ENCODE measurements at places on chromosomes 4 and X.

DNA sequence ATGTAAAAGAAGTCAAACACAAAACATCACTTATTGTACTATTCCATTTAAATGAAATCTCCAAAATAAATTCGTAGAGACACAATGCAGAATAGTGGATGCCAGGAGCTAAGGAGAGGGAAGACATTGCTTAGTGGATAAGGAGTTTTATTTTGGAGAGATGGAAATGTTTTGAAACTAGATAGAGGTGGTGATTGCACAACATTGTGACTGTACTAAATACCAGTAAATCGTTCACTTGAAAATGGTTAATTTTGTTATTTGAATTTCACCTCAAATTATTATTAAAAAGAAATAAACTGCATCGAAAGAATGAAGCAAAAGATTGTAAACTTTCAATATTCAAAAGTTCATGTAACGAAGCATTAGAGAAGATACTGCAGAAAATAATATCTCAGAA is 9.7 kb upstream of the ACSL4 start:
- no peak for DNase-seq

- DNase-seq: no peak
These were observed 16.8 kb downstream of the CD38 start for GRCh38 chr4:15794905-15795304.

DNA sequence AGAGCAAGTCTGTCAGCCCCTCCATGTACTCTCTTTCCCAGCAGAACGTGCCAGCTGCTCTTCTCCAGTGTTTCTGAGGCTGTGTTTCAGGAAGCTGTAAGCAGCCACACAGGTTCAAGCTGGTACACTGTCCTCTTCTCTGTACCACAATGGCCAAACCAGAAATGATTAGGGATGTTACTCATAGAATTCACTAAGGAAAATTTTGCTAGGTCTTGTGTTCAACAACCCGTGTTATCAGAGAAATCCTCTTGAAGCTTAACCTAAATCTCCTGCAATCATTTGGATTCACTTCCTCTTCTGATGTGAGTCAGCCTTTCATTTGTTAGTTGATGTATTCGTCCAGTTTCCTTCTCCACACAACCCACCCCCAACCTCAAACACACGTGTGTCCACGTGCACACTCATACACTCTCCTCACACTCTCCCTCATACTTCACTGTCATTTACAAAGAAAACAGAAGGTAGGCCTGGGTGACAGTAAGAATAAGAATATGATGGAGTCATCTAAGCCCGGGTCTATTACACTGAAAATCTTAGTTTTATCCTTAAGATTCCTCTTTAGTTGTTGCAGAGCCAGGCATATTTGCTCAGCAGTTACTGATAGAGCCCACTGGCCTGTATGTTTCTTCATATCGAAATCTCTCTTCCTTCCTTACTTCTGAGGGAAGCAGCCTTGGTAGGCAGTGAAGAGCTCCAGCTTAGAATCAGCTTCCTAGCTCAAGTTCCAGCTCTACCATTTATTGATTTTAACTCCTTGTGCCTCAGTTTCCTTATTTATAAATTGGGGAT is 63.4 kb downstream of the DCUN1D4 start:
- no peak for DNase-seq

- no peak for DNase-seq
These were observed 574.8 kb upstream of the DIPK2B start for GRCh38 chrX:45775468-45775867.

GRCh38 chr4:108205859-108206258 is 37.1 kb upstream of the LEF1 start:
- DNase-seq: no peak

DNA sequence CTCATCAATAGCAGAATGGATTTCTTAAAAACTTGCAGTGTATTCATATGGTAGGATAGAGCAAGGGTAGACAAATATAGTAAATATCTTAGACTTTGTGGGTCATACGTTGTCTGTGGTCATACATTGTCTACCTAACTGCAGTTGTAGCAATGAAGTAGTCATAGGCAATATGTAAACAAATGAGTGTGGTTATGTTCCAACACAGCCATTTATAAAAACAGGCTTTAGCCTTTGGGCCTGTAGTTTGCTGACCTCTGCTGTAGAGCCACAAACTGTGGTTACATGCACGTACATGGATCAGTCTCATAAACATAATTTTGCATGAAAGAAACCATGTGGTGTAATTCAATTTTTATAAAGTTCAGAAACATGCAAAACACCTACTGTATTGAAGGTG is 98.9 kb downstream of the LARP1B start:
- no peak for DNase-seq

DNA sequence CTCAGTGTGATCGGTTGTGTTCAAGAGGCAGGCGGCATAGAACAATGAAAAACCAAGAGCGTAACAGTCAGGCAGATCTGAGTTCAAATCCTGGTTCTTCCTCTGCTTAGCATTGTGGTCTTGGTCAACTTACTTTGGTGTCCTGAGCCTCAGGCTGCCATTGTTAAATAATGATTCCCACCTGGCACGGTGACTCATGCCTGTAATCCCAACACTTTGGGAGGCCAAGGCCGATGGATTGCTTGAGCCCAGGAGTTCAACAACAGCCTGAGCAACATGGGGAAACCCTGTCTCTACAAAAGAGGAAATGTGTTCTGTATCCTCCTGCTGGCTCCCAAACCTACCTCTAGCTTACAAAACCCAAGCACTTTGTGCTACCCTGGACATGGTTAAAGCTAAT is 129.0 kb upstream of the STX18 start:
- DNase-seq: no peak

DNA sequence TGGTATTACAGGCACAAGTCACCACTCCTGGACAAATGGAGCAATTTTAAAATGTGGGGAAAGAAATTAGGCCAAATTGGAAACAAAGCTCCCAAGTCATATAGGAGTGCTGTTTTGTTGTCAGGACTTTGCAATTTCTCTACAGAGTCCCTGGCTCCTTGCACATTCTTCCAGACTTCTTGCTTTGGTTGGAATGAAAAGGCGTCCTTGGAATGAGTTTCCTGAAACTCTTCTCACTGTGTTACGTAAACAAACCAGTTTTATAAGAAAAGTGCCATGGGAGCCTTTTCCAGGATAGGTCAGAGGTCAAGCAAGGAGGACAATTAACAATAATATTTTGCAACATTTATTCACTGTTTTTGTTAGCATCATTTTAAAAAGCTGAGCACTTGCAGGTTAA is 32.4 kb upstream of the KIT start:
- no peak for DNase-seq

GRCh38 chrX:135424469-135424868 is 2.7 kb downstream of the SMIM10L2A start:
- DNase-seq: no peak

GRCh38 chr4:53307819-53308780 is 57.8 kb downstream of the SCFD2 start:
- no peak for DNase-seq

GRCh38 chrX:3706481-3706880 is 7.0 kb downstream of the PRKX start:
- DNase-seq: no peak

GRCh38 chr4:93687304-93687703 is 141.2 kb upstream of the ATOH1 start:
- DNase-seq: no peak

DNA sequence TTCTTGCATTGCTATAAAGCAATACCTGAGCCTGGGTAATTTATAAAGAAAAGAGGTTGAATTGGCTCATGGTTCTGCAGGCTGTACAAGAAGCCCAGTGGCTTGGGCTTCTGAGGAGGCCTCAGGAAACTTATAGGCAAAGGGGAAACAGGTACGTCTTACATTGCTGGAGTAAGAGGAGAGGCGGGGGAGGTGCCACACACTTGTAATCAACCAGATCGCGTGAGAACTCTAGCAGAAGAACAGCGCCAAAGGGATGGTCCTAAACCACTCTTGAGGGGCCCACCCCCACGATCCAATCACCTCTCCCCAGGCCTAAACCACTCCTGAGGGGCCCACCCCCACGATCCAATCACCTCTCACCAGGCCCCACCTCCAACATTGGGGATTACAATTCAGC is 50.6 kb upstream of the SHOX start:
- no peak for DNase-seq

DNA sequence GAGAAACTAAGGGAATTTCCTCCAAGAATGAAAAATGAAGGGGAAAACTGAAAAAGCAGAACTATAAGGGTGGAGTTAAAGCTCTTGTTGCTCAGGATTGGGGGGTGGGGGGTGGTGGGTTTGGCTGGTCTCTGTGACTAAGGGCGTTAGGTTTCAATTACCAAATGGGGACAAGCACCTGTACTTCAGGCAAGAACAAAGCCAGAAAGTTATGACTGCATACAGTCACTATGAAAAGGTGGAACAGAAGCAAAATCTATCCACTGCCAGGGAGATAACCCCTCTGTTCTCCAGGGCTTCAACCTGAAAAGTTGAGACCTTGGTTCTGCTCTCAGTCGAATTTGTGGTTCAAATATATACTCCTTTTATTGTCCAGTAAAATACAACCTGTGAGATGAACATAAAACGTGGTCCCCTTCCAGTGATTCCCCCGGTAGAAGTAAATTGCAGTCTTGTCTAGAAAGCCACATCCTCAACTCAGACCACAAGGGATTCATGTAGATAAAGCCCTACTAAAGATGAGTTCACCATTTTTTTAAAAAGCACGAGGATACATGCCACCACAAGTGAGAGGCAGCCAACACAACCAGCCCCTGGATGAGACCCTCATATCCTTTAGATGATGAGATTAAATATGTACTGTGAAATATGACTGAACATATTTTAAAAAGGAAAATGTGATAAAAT is 257.1 kb upstream of the RPS6KA3 start:
- no peak for DNase-seq

GRCh38 chrX:5807181-5807580 is 421.5 kb downstream of the NLGN4X start:
- DNase-seq: no peak
